EH (cell line): ENCODE measurements at places on chromosomes 2 and 18.

GRCh38 chr2:209985874-209986273 lies 16.6 kb upstream of the RPE start:
- no peak for DNase-seq

DNA sequence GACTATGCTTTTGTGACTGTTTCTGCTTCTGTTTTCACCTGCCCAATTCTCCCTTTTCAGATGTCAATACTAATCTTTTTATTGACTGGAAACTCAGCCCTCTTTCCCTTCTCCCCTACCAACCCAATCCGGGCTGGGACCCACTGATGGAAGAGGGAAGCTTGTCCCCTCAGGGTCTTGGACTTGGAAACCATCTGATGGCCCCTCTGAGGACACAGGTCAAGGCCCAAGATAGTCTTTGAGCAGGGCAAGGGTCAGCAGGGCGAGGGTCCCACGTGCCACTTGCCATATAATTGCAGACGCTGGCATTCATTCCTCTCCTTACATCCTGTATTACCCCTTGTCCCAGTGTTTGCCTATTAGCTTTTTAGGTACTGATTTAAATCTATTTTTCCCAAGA lies 678.2 kb upstream of the FANCL start:
- DNase-seq: no peak

- no peak for DNase-seq
Measured at GRCh38 chr2:217636991-217637561, 365.7 kb downstream of the TNS1 start.

DNA sequence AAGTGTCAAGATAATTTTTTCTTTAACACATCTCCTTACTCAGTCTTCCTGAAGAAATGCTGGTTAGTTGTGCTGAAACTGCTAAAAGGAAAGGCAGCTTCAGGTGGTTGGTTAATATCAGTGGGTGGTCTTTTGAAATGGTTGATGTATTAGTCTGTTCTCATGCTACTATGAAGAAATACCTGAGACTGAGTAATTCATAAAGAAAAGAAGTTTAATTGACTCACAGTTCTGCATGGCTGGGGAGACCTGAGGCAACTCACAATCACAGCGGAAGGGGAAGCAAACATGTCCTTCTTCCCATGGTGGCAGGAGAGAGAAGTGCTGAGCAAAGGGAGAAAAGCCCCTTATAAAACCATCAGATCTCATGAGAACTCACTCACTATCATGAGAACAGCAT lies 125.9 kb upstream of the CYRIA start:
- DNase-seq: no peak

DNA sequence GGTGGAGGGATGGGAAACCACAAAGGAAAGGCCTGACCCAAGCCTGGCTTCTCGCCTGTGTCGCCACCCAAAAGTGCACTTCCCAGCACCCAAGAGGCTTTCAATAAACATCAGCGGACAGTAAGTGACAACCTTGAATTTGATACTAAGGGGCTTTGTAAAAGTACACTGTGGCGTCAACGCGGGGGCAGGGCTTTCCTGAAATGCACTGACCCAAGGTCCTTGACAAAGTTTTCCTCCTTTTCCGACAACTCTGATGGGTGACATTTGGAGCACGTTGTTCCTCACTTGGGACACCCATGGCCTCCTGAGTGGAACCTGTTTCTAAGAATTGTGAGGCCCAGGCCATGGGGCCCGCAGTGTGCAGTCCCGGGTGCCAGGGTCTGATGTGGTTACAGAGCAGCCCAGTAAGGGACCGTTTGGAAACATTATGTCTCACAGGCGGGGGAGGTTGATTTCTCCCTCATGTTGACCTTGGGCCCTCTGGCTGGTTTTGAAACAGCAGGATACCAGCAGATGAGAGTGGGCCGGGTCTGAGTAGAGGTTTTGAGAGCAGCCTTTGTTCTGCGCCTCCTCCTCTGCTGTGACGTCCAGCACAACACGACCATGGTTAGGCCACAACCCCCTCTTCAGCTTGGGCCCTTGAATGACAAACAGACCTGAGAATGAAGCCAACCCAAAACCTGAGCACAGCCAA lies 2.8 kb upstream of the ZBTB14 start:
- DNase-seq: no peak

DNA sequence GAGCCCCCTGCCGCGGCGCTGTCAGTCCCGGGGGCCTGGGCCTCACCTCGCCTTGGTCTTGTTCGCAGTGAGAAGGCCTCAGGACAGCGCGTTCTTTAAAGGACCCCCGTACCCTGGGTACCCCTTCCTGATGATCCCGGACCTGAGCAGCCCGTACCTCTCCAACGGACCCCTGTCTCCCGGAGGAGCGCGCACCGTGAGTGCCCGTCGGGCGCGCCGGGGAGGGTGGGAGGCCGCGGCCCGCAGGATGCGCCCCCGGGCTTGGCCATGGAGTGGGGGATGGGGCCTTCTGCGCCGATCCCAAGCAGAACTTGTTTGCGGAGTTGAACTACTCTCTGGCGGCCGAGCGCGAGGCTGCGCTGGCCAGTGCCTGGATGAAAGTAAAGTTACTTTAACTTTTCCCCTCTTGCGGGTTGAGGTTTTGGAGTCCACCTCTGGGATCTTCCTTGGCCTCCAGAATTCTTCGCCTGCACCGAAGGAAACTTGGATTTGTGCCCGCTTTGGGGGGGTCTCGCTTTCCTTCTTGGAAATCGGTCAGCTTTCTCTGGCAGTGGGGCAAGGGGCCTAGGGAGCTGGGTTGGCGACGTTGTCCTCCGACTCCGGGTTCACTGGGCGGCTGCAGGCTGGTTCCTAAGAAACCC lies 1.2 kb downstream of the TCF7L1 start:
- DNase-seq: peak; percentile 54

DNA sequence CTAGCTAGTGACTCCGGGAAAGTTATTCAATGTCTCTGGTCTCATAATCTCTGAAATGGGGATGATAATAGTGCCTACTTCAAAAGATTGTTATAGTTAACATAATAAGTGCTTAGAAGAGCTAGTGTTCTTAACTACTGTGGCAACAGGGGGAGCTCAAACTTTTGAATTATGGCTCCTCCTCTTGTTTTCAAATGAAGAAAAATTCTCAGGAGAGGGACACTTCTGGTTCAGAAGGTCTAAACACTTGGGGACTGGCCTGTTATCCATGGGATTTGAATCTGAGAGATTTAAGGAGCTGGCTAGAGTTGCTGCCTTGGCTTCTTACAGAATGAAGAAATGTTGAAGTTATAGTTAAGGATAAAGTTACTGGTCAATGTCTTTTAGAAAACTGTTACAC lies 92.2 kb upstream of the ITGB6 start:
- DNase-seq: peak; percentile 52

- no peak for DNase-seq
Measured at GRCh38 chr18:70781860-70782453, 493.1 kb downstream of the SOCS6 start.

GRCh38 chr2:222381566-222381965 lies 42.8 kb upstream of the SGPP2 start:
- DNase-seq: no peak

- peak; percentile 63 for DNase-seq
Measured at GRCh38 chr2:8684878-8685696, 3.2 kb downstream of the ID2 start.

GRCh38 chr2:206683546-206683945 lies 34.6 kb downstream of the DYTN start:
- DNase-seq: no peak
